NCI-H1105 (cell line): ENCODE measurements at places on chromosomes 2 and 18.

DNA sequence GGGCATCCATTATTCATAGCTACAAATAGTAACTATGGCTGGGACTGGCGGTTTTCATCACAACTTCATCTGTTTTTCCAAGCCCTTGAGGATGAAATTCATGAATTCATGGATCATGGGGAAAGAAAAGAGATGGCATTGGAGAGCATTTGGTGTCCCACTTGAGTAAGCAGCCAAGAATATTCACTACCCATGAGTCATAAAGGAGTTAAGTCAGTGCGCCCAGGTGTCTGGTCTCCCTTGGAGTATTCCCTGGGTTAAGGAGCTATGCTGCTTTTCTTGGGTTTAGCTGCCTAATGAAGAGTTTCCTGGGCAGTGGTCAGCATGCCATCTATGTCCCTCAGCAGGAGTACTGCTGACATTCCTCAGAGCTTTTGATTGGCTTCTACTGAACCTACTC, 21.3 kb upstream of the LDAH start:
- DNase-seq = no peak

DNA sequence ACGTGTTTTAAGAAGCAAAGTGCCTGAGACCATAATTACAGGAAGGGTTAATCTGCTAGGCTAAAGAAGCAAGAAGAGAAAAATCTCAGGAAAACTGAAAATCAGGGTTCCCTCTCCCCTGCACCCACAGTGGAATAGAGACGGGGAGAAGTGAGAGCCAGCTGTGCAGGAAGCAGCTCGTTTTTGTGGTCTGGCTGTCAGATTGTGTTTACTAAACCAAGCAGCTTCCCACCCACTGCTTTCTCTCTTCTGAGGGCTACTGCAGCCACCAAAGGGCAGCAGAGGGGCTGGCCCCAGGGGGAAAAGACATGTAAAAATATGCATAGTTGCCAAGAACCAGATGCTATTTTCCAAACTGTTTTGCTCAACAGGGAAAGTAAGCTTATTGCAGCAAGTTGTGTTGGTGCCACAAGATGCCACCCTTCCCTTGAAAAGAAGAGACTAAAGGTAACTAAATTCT, 72.6 kb upstream of the THUMPD2 start:
- no peak for DNase-seq

GRCh38 chr2:102114290-102114721, 28.2 kb upstream of the IL1R1 start:
- DNase-seq = no peak

DNA sequence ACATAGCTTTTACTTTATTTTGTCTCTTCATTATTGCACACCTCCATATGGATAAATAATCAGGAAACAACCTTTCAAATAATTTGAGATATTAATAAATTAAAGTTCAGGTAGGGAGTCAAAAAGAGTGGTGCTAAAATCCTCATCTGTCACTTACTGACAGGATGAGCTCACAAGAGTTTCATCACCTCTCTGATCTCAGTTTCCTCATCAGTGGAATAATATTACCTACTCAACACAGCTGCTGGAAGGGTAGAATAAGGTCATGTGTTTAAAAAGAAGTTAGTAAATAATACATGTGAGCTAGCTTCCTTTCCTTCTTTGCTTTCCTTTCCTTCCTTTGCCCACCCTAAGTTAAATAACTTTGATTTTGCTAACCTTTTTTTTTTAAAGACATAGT, 61.9 kb downstream of the RDH14 start:
- DNase-seq = no peak

- no peak for DNase-seq
Measured at GRCh38 chr2:29837925-29838324, 83.5 kb downstream of the ALK start.
